ENCODE measurements at places on chromosomes 11 and 22.

DNA sequence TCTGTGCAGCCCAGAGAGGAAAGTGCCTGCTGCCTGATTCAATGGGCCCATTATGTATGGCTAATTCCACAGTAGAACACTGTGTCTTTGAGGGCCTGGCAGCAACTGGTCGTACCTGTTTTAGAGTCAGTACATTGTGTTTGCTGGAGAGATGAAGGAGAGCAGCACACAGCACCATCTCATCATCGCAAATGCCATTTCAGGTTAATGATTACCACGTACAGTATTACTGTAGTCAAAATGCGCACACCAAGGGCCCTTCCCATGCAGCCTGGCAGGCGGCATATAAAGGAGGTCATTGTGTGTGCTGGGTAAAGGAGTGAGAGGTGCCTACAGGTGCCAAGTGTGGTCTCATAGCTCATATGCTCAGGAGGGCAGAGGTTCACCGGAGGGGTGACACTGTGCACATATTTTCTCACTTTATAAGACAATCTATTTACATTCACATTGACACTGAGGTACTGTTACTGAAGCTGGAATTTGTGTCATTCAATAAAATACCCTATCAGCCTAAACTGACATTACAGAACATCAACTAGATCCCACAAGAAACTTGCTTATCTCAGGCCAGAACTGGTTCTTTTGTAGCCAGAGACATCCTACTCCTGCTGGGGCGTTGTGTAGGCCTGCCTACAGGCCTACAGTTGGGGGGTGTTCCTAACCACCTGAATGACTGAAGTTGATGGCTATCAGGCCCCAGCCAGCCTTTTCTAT lies 90.4 kb downstream of the APIP start:
- DNase-seq, result no peak

DNA sequence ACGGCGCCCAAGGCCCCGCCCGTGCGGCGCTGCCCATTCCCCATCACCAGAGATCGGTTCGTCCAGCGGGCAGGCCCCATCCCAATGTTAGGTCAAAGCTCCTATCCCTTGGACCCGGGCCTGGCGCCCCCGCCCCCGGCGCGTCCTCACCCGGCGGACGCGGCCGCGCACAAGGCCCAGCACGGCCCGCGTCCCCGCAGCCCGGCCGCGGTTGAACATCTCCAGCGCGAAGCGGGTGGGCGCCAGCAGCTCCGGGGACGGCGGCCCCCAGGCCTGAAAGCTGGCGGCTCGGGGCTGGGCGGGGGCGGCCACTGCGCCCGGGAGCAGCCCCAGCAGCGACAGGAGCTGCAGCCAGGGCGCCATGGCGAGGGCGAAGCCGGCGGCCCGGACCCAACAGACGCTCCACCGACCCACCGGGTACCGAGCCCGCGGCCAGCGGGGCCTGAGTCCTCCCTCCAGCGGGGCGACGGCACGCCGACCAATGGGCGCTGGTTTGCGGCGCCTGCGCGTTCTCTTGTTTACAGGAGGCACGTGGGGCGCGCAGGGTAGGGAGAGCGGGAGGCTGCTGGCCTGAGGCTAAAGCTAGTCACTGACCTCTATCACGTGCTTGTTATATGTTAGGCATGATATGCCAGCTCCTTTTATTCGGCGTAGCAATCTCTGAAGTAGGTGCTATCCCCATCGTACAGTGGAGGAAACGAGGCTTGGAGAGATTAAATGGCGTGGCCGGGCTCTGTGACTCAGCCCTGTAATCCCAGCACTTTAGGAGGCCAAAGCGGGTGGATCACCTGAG lies at the start of gene CTSF:
CTSF (minus strand) TSS at position 483 of the 793 bp plus-strand sequence; CDS start at position 363, 120 bp downstream.
- peak; percentile 60 for DNase-seq

DNA sequence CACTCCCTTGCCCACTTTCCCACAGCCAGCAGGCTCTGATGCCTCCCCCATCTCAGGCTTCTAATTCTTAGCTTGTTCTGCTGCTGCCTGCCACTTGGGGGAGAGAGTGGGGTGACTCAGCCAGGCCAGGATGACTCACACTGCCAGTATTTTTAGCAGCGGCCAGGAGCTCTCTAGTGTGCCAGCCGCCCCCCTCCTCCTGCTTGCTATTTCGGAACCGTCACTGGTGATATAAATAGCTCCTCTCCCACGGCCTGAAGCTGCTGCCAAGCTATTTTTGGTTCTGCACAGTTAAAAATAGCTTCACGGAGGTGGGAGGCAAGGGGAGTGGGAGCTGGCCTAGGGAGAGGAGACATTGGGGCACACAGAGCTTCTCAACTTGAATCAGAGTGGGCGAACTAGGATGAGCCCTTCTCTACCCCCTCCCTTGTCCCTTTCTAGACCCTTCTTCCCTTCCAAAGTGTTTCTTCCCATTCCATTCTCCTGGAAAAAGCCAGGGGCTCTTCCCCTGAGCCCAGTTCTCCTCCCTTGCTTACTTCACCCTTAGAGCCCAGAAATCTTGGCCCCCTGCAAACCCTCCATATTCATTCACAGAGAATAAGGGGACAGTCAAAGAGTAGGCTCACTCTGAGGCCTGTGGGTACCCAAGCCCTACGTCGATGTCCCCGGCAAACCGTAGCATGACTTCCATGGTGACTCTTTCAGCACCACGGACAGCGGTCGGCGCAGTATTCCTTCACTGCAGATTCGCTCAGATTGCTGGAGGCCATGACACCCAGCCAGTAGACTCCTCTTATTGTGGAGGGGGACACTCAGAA lies 2.5 kb upstream of the NPAS4 start:
- peak; percentile 35 for DNase-seq

GRCh38 chr11:5719703-5720495 lies 16.3 kb upstream of the OR56B1 start:
- no peak for DNase-seq

DNA sequence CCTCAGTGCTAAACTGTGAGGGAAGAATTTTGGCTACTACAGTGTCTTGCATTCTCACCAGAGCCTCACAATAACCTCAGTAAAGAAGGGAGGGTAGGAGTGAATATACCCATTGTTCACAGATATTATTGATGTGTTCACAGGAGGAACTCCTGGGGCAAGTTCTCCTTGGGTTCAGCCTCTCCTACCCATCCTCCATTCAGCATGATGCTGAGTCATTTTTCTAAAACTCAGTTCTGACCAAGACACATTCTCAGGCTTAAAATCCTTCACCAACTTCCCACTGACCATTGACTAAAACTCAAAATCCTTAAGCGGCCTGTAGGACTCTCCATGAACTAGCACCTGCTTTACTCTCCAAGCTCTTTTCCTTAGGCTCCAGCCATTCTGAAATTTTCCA lies 48.7 kb downstream of the SYTL2 start:
- no peak for DNase-seq

GRCh38 chr11:75500742-75501141 lies 25.0 kb downstream of the GDPD5 start:
- DNase-seq, result no peak

DNA sequence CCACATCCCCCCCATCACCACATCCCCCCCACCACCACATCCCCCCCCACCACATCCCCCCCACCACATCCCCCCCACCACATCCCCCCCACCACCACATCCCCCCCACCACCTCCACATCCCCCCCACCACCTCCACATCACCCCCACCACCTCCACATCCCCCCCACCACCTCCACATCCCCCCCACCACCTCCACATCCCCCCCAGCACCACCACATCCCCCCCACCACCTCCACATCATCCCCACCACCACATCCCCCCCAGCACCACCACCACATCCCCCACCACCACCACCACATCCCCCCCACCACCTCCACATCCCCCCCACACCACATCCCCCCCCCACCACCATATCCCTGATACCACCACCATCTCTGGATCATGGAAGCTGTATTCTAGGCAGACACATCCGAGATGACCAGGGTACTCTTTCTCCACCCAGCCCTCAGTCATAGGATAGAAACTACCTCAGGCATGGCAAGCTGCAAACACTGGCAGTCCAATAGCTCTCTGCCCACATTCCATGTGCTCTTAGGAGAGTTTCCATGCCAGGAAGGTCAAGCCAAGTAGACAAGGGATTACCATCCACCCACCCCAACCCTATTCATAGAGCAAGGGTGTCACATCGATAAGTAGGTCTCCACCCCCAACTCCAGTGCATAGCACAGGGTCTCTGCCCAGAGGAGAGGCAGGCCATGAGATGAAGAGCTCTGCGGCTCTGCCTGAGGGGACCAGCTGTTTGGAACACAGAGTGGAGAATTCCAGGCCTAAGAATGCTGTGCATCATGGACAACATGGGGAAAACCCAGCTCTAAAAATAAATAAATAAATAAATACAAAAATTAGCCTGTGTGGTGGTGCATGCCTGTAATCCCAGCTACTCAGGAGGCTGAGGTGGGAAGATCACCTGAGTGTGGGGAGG lies 33.0 kb upstream of the TEAD1 start:
- DNase-seq, result no peak

DNA sequence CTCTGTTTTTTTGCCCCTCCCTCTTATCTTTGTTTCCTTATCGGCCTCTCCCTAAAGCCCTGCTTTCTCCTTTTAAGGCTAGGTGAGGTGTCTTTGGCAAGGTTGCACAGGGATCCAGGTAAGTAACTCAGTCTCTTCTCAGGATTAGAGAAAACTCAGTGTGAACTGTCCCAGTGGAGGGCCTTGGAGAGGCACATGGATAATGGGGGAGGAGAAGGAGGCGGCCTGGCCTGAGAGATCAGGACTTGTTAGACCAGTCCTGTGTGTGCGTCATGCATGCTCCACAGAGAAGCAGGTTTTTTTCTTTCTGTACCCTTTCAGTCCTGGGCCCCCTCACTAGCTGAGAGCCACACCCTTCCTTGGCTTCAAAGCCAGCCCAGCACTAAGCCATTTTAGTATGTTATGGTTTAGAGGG lies 19.9 kb downstream of the CTNND1 start:
- DNase-seq, result no peak

GRCh38 chr11:118304568-118305248 lies at the start of gene CD3E:
Gene CD3E (plus strand): TSS chr11:118304730. CDS start chr11:118304953, 223 bp downstream.
- DNase-seq, result no peak

DNA sequence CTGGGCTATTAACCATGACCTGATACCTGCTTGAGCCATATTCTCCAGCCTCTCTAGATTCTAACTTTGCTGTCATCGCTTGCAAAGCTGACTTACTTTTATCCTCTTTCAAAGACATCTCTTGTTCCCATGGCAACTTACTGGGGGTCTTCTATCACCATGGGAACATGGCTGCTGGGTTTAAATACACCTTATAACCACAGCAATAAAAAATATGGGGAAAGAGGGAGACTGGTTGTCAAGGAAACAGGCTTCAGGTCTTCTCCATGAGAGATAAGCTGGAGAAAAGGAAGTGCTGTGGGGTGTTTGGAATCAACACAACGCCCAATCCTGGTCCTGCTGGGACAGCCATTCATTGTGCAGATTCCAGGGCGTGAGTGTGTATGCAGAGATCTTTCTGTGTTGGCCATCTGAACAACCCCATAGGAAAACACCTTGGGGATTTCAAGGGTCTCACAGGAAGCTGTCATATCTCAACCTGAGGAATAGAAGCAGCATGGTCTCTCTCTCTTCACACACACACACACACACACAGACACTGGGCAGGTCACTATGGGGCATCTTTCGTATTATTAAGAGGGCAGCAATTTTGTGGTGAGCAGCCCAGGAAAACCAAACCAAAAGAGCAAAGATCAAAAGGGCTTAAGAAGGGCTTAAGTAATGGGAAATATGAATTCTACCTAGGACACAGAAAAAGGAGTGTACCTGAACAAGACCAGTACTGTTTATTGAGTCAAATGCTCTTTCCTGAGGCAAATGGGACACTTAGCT lies 344.7 kb upstream of the NCAM1 start:
- DNase-seq, result no peak

DNA sequence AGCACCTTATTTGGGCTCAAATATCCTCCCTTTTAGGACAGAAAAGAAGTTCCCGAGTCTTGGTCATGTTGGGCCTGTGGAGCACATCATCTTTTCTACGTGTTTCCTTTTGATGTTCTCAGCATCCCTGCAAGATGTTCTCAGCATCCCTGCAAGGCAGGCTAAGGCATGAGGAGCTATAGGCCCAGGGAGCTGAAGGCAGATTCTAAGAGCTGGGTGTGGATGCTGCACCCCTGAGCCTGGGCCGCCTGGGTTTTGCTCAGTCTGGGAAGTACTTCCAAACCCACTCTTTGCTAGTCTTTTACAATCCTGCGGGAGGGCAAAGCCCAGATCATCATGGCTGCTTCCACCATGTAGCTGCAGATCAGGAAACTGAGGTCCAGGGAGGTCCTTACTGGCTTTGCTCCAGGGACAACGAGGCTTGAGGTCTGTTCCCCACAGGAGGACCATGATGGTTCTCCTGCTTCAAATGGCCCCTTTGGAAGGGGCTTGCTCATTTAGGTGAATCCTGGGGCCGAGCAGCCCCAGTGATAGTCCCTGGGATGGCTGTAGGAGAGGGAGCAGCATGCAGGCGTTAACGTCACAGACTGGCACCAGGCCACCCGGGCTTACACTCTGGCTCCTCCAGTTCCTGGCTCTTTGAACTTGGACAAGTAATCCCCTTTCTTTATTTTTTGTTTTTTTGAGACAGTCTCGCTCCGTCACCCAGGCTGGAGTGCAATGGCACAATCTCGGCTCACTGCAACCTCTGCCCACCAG lies 10.6 kb downstream of the LRRC75B start:
- DNase-seq, result no peak

DNA sequence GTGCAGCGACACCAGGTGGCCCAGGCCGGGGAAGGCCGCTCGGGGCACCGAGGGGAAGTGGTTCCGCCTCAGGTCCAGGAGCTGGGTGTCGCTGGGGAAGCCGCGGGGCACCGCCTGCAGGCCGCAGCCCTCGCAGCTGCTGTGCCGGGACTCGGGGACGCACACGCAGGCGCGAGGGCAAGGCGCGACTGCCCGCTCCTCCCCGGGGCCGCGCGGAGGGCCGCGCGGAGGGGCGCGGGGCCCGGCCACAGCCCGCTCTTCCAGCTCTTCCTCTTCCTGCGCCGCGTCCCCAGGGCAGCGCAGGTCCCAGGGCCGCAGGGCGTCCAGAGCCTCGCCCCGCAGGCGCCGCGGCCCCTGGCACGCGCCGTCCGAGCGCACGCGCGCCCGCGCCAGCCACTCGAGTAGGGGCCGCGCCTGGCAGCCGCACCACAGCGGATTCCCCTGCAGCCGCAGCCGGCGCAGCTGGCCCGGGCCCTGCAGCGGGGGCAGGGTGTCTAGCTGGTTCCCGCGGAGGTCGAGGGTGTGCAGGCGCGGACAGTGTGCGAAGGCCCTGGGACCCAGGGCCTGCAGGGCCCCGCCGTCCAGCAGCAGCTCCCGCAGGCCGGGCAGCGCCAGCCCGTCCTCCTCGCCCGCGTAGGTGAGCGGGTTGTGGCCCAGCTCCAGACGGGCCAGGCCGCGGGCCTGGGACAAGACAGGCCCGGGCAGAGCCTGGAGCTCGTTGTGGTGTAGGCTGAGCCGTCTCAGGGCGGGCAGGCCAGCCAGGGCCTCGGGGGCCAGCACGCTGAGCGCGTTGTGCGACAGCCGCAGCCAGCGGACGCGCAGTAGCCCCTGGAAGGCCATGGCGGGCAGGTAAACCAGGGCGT lies 2.8 kb downstream of the CHADL start:
- DNase-seq, result peak; percentile 49

DNA sequence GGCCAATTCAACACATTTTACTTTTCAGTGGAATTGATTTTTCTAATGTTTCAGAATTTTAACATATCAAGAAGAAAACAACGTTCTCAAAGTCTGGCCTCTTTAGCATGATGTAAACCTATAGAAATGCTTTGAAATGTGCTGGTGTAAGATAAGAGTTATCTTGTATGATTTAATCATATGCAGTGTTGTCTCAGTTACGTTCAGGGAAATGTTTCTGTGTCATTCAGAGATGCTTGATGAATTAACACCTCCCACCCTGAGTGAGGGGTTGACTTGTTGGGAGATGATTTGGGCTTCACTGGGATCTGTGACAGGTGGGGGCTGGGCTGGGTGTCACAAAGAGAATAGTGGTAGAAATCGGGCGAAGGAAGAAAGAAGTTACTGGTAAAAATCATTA lies 15.7 kb upstream of the MYO18B start:
- no peak for DNase-seq

- no peak for DNase-seq
These were observed 29.2 kb downstream of the GGTLC2 start for GRCh38 chr22:22673628-22674027.

Data from stimulated activated CD8-positive, alpha-beta memory T cell treated with anti-CD3 and anti-CD28 coated beads, Interleukin-4, amount 100 ng/mL, for 4 hours (primary cell).